NCI-H774 (cell line): ENCODE measurements at places on chromosomes 2 and 18.

DNA sequence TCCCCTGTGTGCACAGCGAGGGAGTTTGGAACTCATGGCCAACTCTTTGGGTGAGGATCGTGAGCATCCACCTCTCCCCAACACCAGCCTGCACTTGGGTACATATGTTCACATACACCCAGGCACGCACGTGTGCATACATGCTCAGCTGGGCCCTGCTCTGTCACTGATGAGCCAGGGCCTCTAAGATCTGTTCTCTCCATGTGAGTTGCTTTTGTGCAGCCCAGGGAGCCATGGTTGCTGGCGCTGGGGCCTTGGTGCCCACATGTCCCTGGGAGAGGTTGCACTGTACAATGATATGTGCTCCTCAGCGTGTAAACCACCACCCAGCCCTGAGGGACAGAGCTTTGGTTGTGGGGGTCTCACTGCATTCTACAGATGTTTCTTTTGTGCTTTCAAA, 44.1 kb downstream of the KLHL29 start:
- no peak for DNase-seq

DNA sequence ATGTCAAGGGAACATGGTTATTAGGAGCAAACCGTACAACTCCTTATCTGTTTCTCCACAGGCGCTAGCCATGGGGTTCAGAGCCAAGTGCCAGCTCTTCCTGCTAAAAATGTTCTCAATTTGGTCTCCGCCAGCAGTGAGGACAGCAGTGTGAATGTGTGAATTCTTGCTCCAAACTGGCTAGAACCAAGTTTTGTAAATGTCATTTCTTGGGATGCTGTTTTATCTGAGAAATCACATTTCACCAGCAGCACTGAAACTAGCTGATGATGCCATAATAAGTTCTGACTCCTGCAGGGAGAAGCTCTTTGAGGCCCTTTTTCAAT, 140.6 kb upstream of the LGALSL start:
- DNase-seq, result no peak

DNA sequence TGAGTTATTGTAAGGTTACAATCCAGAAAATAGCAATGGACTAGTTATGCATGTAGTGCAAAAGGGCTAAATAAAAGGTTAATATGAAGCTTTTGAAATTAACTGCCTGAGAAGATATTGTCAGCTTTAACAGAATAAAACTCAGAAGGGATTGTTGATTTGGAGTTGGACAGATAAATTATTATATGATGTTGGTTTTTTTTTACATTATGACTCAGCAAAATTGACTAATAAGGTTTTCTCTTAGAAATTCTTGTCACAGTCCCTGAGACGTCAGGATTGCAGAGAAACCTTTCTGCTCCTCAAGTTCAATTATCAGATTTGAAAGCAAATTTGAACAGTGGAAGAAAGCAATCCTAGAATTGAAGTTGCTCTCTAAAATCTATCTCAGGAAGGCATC, 946.9 kb downstream of the CBLN2 start:
- DNase-seq, result no peak

DNA sequence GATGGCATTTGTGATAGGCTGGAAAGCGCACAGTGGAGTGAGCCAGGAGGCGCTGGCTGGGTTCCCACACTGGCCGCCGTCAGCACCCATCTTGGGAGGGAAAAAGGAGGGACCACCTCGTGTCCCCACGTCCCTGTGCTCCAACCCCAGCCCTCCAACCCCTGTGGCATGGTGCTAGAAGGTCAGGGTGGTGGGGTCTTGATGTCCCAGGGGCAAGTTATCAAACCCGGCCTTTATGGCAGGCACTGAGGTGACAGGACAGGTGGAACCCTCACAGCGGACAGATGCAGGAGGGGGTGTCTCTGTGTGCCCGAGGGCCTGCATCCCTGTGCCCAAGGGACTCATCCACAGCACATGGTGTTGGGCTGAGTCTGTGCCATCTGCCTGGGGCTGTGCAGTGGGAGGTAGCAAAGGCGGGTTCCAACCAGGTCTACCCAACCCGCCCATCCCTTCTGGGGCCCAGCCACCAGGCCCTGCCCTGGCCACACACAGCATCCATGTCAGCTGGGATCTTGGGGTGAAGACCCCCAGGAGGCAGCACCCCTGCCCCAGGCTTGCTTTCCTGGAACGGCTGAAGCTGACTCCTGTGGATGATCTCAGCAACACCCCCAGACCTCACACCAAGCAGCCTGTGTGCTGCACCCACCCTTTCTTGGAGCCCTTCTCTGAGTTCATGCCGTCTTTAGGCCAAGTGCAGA, 246.1 kb downstream of the NDUFA10 start:
- DNase-seq, result no peak

GRCh38 chr18:56986829-56987228, 160.1 kb upstream of the BOD1L2 start:
- no peak for DNase-seq

DNA sequence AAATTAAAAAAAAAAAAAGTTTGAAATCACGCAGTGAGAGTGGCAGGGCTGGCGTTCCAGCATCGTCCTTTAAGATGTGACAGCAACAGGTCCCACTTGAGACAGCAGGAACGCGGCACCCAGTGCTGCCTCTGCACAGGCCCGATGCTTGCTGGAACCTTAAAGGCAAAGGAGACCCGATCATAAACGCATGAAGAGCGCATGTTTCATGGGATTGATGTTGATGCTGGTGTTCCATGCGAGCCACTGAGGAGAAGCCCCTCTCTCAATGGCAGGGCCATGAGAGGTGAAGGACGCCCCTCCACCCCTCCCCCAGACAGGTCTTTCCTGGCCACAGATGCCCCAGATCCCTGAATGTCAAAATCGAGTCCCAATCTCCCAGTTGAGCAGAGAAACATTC, 17.9 kb upstream of the ALPI start:
- DNase-seq, result no peak

GRCh38 chr2:183428881-183429280, 304.6 kb downstream of the NUP35 start:
- DNase-seq, result no peak

DNA sequence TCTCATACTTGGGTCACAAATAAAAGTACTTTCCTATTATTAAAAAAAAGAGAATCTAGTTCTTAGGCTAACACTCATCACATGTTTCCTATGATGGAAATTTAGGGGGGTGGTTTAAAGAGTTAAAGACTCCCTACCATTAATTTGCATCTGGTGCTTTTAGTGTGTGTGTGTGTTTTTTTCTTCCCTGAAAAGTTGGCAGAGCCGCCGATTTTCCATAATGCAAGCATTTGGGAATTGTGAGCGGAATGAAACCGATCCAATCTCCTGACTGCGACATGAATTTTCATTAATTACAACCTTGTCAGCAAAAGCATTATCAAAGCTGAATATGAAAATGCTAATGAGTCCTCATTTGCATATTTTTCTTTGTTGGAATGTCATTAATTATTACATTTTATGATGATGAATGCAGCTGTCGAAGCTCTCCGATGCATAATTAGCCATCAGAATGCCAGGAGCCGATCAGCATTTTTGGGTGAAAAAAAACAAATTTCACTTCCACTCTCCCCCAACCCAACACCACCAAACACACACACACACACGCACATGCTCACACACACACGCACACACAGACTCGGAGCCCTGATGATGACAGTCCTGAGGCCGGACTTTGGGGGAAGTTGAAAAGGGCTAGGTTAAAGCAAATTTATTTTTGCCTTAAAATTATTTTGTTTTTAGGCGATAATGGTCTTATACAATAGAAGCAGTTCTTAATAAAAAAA, 165.4 kb downstream of the TCF4 start:
- no peak for DNase-seq

DNA sequence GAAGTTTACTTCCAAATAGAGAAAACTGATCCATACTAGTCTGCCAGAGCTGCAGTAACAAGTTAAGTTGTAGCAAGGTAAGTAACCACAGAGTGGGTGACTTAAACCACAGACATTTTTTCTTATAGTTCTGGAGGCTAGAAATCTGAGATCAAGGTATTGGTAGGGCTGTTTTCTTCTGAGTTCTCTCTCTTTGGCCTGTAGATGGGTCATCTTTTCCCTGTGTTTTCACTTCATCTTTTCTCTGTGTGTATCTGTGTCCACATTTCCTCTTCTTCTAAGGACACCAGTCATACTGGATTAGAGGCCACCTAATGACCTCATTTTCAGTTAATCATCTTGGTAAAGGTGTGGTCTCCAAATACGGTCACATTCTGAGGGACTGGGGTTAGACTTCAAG, 142.9 kb upstream of the MEX3C start:
- no peak for DNase-seq

DNA sequence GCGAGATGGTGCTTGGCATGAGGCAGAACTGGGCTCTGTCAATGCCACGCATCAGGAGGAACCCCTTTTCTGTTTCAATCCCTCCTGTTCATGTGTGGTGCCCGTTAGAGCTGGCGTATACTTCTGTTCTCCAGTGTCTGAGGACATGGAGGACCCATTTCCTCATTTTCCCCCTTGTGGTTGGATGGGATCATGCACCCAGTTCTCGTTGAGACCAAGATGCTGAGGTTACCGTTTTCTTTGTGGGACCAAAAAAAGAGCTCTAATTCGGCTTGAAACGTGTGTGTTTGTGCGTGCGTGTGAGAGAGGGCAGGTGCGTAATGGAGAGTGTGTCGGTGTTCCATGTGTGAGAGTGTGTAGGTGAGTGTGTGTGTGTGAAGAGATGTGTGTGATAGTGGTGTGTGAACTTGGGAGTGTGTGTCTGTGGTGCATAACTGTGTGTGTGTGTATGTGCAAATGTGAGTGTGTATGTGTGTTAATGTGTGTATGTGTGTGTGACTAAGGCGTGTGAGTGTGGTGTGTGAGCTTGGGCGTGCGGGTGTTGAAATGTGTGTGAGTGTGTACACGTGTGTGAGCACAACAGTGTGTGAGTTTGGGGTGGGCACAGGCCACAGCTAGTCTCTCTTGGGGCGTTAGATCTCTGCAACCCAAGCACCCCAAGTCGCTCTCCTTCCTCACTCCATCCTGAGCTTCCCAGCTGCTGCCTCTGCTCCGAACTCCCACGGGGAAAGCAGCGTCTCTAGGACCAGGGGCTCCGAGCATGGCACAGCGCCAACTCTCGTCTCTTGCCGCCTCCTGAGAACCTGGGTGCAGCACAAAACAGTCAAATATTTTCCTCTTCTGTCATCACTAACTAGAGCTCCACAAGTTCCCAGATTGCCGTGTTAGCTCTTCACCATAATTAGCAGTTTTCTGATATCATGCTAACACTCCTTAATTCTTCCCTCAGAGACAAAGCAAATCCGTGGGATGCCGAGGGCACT, 75.8 kb downstream of the LONRF2 start:
- DNase-seq, result no peak

GRCh38 chr18:63346031-63346430, 21.0 kb downstream of the KDSR start:
- no peak for DNase-seq

DNA sequence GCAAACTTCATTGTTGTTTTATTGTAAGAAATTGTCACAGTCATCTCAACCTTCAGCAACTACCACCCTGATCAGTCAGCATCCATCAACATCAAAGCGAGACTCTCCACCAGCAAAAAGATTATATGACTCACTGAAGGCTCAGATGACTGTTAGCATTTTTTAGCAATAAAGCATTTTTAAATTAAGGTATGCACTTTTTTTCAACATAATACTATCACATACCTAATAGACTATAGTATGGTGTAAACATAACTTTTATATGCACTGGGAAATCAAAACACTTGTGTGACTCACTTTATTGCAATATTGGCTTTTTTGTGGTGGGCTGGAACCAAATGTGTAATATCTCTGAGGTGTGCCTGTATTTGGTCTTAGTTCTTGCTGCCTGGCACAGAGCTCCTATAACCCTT, 15.6 kb downstream of the SCN1A start:
- DNase-seq, result no peak

- DNase-seq, result no peak
Measured at GRCh38 chr2:186724736-186725135, 30.9 kb downstream of the FAM171B start.

GRCh38 chr18:45920367-45920766, 46.8 kb downstream of the EPG5 start:
- peak; percentile 58 for DNase-seq

GRCh38 chr2:74763962-74764428, 69.9 kb upstream of the HK2 start:
- DNase-seq, result no peak

DNA sequence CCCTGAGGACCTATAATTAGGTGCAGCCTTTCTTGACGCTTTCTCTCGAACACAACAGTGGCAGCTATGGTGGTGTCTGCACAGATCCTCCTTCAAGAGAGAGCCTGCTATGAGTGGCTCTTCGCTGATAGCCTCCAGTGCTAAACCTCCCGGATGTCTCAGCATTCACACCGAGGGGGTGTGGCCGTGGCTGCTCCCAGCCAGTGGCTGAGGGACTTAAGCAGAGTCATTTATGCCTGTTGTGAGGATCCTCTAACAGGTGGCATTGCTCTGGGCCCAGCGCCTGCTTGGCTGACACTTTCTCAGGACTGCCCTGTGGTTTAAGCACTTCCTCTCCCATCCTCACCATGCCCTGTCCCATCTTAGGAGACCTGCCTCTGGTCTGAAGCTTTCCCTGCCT, 592.0 kb upstream of the LRRTM1 start:
- no peak for DNase-seq

GRCh38 chr18:376311-376710, 108.5 kb upstream of the THOC1 start:
- DNase-seq, result no peak

GRCh38 chr18:68148863-68149262, 566.0 kb downstream of the TMX3 start:
- peak; percentile 83 for DNase-seq

GRCh38 chr2:187542123-187542522, 12.1 kb downstream of the TFPI start:
- no peak for DNase-seq

DNA sequence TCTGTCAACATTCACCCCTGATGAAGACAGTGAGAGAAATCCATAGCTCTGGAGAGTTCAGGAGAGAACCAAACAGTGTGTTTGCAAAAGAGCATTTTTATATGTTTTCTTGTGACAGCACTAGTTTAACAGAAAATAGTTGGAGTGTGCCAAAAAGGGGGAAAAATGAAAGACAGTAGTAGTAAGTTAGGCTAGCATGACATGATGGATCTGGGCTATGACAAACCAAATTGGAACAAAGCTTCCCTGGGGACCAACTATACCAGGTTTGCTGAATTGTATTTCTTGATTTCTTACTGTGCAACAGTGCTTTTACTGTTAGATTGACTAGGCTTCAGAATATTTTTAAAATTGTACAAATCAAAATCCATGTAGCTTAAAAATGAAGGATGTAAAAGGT, 159.8 kb downstream of the ARHGAP15 start:
- DNase-seq, result no peak

DNA sequence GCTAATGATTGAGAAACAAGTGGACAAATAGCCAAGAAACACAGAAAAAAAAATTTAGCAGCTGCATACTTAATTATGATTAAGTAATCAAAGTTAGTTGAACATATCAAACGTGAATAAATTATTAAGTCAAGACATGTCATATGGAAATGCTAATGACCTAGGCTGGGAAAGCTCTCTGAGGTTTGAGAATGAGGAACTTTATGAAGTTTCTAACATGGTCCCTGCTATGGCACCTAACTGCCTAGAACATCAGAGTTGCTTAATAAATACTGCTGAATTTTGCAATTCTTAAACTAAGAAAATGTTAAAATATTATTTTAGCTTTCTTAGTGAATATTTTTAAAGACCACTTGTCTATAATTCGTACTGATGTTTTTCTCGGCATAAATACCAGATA, 99.8 kb downstream of the AFF3 start:
- no peak for DNase-seq
